NCI-H82 (cell line): ENCODE measurements at places on chromosomes 11 and 22.

DNA sequence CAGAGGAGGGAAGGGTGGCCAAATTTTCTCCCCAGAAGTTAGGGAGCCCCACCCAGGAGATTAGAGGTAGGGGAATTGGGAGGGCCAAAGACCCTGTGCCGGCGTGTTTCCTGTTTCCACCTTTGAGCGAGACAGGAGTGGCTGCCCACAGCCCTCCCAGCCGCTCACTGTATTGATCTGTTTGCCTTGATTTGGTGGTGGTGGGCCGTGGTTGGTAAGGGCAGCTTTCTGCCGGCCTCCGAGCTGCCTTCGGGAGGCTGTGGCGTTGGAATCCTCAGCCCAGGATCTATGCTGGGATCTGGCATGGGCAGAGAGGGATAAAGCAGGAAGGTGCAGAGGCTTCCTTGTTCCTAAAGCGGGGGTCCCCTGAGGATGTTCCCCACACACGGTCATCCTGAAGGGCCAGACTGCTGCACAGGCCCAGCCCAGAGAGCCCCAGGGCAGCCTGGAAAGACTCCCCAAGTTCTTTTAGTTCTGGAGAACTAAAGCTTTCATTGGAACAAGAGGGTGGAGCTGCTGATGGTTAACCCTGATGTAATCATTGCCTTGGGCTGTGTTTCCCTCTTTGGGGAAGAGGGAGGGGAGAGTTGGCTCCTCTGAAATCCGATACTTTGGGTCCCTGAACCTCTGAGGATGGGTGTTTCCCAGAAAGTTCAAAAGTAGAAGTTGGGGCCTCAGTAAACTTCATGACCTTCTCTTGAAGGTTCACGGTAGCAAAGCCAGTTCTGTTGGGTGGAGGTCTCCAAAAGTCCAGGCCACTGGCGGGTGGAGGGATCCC lies 7.2 kb downstream of the FAM83F start:
- DNase-seq, result no peak

DNA sequence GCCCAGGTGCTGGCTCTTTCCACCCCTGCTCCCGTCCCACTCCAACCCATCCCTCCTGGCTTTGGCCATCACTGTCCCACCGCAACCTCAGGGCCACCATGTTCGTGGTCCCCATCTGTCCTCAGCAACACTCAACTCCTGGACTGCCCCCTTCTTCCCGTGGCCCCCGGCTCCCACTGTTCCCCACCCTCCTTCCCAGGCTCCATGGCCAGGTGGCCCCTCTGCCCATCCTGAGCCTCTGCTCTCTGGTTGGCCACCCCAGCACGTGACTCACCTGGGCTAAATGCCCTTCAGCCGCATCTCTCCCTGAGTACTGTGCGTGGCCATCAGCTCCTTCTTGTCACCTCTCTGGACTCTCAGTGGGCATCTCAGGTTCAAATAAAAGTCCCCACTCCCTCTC lies 41.6 kb upstream of the PHF21B start:
- DNase-seq, result no peak

DNA sequence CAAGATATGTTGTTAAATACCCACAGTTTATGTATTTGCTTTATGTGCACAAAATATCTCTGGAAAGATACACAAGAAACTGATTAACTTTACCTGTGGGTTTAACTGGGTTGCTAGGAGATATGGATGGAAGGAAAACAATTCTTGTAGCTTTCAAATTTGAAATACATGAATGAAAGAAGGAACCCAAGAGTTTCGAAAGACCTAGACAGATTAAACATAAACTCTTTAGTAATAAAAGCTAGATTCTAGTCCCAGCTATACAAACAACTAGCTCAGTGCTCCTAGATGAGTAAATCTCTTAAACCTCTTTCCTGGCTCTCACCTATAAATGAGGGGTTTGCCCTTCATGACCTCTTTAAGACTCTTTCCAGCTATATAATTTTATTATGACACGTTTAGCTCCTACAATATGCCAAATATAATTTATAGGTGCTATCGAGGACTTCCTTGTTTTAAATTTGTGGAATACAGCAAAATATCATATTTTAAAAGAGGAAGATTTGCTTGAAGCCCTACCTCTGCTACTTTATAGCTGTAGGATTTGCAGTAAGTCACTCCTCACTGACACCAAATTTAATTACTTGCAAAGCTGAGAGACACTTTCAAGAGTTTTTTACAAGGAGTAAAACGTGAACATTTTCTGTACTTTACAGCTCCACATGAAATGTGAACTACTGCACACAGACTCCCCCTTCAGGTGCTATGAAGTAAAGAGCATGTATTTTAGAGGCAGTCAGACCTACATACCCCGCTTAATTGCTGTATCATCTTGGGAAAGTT lies 50.7 kb downstream of the RRAS2 start:
- DNase-seq, result peak; percentile 63

DNA sequence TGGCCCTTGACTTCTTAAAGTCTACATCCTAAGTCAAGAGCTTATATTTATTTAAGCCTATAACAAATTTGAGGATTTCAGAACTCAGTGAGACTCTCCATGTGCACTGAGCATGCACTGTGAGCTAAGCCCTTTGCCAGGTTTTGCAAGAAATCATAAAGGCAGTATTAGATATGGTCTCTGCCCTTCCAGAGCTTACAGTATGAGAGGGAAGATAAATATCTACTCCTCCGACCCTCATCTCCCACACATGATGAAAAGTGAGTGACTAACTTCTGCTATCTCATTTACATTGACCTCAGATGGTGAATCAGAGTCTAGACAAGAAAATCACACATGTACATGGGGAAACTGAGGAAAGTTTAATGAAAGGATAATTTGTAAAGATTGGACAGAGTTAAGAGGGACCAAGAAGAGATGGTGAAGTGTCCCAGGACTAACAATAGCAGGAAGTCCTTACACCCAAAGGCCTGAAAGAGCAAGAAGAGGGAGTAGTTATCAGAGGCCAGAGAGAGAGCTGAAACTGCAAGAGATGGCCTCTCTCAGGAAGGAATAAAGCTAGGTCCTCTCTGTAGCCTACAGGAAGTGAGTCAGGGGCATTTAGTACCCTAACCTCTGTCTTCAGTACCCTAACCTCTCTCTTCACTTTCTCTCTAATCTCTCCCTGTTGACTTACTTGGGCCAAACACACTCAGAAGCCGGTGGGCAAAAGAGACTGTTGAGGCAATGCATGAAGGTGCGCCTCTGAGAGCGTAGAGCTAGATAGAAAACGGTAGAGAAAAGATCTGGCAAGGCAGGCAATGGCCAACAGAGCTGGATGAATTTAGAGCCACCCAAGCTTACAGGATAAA lies 23.0 kb upstream of the BLID start:
- DNase-seq, result no peak

GRCh38 chr11:92917927-92918326 lies 51.5 kb upstream of the MTNR1B start:
- no peak for DNase-seq

- DNase-seq, result no peak
These were observed 4.7 kb downstream of the PRCP start for GRCh38 chr11:82895437-82896091.

- DNase-seq, result no peak
These were observed 3.0 kb upstream of the SCUBE2 start for GRCh38 chr11:9094420-9094819.

DNA sequence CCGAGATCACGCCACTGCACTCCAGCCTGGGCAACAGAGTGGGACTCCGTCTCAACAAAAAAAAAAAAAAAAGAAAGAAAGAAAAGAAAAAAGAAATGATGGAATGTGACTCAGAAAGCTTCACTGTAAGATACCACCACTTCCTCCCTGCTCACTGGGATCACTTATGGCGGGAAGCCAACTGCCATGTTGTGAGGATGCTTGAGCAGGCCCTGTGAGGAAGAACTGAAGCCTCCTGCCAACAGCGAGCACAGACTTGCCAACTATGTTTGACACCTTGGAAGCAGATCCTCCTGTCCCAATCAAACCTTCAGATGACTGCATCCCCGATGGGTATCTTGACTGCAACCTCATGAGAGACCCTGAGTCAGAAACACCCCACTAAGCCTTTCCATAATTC lies 8.3 kb downstream of the SEC14L6 start:
- DNase-seq, result no peak

DNA sequence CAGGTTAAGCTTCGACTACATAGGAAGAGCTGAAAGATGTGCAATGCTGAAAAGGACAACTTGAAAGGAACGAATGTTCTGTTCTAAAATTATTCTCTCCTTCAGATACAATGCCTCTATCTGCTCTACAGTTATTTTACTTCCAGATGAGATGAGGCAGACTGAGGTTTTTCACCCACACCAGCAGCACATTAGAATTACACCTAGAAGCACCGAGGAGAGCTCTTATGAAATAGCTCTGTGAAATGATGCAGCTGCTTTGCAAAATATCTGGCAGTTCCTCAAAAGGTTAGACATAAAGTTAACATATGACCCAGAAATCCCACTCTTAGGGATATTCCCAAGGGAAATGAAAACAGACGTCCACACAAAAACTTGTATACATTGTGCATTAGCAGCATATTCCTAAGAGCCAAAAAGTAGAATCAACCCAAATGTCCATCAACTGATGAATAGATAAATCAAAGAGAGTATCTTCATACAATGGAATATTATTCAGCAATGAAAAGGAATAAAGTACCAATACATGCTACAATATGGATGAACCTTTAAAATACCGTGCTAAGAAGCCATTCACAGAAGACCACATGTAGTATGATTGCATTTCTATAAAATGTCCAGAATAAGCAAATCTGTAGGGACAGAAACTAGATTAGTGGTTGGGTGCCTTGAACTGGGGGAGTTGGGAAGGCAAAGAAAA lies 34.5 kb downstream of the WT1 start:
- DNase-seq, result no peak

- no peak for DNase-seq
These were observed 20.6 kb upstream of the VSIG10L2 start for GRCh38 chr11:125925247-125925740.

GRCh38 chr22:48091060-48091650 lies 1328.7 kb downstream of the TBC1D22A start:
- no peak for DNase-seq

DNA sequence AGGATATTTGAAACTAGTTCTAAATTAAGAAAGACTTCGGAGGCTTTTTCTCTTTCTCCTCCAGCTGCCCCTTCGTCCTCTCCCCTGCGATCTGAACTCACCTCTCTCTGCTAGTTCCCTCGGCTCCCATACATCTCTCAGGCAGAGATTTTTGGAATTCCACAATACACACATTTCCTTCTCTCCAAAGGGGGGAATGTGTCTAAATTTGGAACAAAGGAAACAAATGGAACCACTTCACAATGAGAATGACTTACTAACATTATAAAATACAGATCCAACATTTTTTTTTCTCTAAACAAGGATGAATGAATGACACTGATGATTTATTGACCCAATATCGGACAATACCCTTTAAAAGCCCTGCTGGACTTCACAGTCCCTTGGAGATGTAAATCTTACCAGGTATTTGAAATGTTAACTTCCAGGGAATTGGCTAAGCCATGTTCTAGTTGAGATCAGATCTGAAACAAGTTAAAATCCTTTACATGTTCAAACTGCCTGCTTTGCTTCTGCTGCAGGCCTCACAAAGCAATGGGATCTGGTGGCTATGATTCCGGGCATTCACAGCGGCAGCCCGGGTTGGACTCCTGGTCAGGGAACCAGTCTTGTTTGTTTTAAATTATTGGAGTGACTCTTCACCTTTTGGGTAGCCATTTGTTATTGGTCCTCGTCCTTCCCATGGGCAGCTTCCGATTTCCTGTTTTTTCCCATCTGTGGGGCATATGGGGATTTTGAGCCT lies 20.5 kb upstream of the GSTP1 start:
- no peak for DNase-seq

GRCh38 chr11:62908468-62909072 lies 12.6 kb downstream of the CHRM1 start:
- DNase-seq, result no peak

DNA sequence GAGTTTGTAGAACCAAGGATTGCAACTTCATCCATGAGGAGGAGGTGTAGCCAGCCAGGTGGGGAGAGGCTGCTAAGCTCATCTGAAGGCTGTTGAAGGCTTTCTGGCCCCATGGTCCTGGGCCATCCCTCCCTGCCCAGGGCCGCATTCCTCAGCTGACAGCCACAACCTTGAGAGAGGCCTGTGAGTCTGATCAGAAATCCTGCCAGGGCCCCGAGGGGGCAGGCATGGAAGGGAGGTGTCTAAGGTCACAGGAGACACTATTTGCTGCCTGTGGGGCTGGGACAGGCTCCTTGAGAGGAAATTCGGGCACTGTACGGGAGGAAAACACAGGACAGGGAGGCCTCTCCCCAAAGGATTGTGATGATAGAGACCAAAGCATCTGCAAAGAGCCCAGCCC lies 88.1 kb upstream of the IGLL5 start:
- DNase-seq, result no peak

DNA sequence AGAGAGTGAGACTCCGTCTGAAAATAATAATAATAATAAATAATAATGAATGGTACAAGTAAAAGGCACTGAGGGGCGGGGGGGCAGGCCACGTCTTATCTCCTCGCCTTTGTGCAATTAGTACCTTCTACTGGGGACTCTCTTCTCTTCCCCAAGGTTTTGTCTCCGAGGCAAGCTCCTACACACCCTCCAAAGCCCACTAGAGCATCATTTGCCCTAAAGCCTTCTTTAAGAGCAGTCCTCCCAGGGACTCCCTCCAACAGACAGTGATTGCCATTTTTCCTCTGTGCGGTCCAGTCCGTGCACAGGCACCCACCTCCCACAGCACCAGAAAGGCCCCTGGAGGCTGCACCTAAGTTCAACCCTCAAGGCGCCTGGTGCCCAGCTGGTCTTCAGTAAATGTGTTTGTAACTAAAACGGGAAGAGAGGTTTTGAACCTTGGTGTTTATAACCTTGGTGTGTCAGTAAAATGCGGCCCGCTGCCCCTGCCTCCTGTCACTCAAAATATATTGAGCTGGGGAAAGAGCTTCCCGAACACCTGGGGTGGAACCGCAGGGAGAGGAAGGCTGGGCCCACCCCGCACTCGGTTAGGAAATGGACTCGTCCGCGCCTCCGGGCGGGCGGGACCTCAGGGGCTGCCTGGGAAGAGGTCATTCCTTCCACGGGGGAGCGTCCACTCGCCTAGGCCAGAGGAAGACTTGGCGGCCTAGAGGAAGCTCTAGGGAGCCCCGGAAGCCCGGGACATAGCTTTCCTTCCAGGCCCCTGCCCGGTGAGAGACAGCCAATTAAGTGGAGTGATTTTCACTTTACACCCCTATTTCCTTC lies 4.7 kb upstream of the KDELR3 start:
- no peak for DNase-seq

GRCh38 chr11:32575070-32575469 lies 8.6 kb upstream of the EIF3M start:
- DNase-seq, result no peak

- no peak for DNase-seq
These were observed 111.8 kb downstream of the CCDC81 start for GRCh38 chr11:86486261-86487030.

- DNase-seq, result no peak
These were observed 40.8 kb downstream of the RTN4R start for GRCh38 chr22:20227363-20227762.

DNA sequence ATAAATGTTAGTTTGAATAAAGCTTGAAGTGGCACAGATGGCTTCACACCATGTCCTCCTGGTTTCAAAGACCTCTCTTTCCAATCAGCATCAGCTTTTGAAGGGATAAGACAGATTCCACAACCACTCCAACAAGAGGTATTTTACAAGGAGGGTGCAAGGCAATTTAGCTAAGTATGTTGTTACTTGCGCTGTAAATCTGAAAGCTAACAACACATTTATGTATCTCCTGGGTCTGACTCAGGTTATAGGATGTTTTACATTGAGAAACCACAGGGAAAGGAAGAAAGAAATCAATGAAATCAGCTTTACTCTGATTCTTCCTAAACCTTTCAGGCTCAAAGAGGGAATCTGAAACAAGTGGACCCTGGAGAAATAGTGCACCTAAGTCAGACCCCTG lies 12.1 kb downstream of the CWC15 start:
- DNase-seq, result peak; percentile 62

- no peak for DNase-seq
These were observed 2.2 kb upstream of the NAP1L4 start for GRCh38 chr11:2994336-2994730.
